NCI-H1417 treated with DMSO at 0.1 percent for 48 hours (cell line): ENCODE measurements at places on chromosomes 1 and 21.

- no peak for DNase-seq
Observed at GRCh38 chr1:109089242-109090015, 1.1 kb upstream of the TMEM167B start.

GRCh38 chr1:14738235-14738634 lies 139.8 kb downstream of the KAZN start:
- peak; percentile 31 for DNase-seq

- DNase-seq = no peak
Observed at GRCh38 chr1:119416006-119416640, 1.2 kb downstream of the HSD3B2 start.

DNA sequence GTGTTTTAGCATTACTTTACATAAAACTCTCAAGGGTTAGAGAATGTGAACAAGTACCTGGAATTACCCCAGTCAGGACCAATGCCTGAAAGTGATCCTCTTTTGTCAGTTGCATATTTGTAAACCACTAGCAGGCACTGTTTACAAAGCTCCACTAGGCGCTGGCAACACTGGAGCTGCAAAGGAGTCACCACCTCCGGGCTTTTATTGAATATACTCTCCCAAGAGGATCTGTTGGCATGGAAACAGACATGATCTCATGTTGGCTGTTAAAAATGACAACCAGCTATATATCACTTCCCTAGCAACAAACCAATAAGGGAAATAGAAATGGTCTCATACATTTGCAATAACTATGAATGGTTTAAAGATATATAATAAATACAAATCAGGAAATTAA lies 116.0 kb downstream of the TTLL7 start:
- no peak for DNase-seq

GRCh38 chr1:162861101-162861500 lies at the start of gene CCDC190:
CCDC190 (minus strand) TSS chr1:162861175; CDS start chr1:162859646, 1,529 bp downstream.
- no peak for DNase-seq
